Ovary (tissue), 10 donors: ENCODE measurements at places on chromosomes 11 and 22. TPM values are rescaled to one million over a fixed set of nuclear protein-coding genes. Genes with fewer than 3 reads are reported as not detected.

- DNase-seq, result no peak
Measured at GRCh38 chr11:80097146-80097545, 656.3 kb upstream of the TENM4 start.

The WNT11 gene
- 1.1 TPM for polyA plus RNA-seq

The DRD4 gene
- not detected for polyA plus RNA-seq

GRCh38 chr11:37748641-37749040 is 1150.6 kb upstream of the RAG2 start:
- no peak for DNase-seq

DNA sequence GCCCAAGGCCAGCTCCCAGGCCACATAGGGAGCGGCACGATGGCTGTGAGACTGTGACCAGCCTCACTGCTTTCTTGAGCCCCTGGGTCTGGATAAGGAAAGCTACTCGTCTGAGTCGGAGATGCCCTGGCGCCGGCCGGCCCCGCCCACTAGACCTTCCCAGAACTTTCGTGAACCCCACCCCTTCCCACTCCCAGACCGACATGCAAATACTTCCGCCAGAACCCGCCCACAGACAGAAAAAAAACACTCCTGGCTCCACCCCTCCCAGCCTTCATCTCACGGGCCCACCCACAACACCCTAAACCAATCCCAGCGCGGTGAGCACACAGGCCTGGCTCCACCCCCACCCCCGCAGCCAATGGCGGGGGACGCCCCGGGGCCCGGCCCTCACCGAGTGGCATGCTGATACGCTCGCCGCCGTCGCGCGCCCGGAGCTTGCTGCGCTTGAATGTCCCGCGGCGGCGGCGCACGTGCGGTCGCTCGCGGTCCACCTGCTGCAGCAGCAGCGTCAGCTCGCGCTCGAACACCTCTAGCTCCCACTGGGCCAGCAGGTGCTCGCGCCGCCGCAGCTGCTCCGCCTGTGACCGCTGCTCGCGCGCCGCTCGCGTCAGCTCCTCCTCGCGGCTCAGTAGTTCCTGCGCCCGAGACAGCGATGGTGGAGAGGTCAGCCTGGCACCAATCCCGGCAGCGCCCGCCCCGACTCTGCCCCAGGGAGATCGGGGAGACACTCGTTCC is 7.0 kb downstream of the MAP3K11 start:
- peak; percentile 98 for DNase-seq

- no peak for DNase-seq
Measured at GRCh38 chr22:19849835-19850762, 4.6 kb downstream of the GNB1L start.

The OR8B12 gene
- not detected for polyA plus RNA-seq

The OR8I2 gene
- polyA plus RNA-seq, result not detected

The CYTH4 gene
- 2.6 TPM for polyA plus RNA-seq

DNA sequence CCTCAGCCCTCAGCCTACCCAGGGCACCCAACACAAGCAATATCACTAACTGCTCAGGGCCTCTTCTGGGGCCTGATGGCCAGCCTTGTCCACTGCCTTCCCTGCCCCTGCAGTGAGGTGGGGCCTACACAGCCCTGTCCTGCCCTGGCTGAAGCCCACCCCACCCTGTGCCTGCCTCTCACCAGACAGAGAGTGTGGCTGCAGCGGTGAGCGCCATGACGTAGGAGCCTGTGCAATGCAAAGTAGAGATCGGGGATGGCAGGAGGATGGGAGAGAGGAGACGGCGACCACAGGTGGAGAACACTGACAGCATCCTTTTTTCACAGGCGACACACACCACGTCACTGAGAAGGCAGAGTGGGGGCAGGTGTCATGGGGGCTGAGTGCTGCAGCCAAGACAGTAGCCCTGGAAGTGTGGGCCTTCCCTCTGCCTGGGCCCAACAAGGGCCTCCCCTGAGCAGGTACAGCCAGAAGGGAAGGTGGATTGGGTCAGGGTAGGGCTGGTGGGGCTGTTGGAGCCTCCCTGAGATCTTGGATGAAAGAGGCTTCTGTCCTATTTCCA is 65.3 kb upstream of the CLTCL1 start:
- no peak for DNase-seq

DNA sequence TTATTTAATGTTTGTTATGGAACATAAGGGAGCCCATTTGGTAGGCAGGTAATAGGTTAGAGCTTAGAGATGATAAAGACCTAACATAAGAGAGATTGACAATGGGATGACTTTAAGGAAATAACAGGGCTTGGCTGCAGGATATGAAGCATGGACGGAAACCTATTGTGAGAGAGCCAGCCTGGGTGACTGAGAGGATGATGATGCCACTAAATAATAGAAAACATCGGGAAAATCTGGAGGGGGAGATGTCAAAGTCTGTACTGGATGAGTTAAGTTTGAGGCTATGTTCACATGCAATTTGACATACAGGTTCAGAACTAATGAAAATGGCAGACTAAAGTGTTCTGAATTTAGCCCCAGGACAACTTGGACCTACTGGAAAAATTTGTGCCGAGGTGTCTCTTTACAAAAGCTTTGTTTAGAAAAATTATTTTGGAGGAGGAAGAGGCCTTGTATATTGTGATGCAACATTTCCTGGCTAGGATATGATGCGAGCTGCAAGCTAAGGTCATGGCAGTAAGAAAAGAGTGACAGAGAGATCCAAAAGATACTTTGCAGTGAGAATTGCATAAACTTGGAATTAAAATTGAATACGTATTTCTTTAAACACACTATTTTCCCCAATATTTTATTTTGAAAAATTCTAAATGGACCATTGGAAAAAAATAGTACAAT is 339.3 kb upstream of the PLET1 start:
- DNase-seq, result no peak

GRCh38 chr11:29231991-29232390 is 784.8 kb downstream of the KCNA4 start:
- DNase-seq, result no peak

DNA sequence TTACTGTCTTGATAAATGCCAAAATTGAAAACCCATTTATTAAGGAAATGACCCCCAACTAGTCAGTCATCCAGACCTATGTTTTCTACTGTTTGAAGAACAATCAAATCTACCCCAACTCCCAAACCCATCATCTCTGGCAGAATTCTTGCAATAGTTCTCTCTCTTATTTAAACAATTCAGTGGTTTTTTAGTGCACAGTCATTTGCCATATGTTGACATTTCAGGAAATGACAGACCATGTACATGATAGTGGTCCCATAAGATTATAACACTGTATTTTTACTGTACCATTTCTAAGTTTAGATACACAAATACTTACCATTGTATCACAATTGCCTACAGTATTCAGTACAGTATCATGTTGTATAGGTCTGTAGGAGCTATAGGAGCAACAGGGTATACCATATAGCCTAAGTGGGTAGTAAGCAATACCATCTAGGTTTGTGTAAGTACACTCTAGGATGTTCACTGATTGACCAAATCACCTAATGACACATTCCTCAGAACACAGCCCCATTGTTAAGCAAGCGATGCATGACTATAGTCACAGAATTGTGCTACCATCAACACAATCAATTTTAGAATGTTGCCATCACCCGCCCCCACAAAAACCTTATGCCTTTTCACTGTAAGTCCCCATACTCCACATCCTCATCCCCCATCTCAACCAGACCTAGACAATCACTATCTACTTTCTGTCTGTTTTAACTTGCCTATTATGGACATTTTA is 41.8 kb downstream of the MMP20 start:
- no peak for DNase-seq

The FDXACB1 gene
- polyA plus RNA-seq, result 2.8 TPM

The PRR33 gene
- not detected for polyA plus RNA-seq

The HEPHL1 gene
- 0.03 TPM for polyA plus RNA-seq

DNA sequence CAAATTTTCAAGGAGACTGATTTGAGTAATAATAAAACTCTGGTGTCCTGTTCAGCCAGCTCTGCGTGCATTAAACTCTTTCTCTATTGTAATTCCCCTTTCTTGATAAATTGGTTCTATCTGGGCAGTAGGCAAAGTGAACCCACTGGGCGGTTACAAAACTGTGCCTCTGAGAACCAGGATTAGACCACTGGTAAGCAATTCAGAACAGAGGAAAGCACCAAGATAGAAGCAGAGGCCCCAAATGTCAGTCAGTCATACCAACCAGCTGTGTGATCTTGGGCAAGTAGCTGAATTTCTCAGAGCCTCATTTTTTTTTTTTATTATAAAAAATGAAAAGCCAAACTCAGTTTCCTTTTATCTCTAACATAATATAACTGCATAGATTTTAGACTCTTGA is 54.9 kb downstream of the TRIM44 start:
- DNase-seq, result no peak
